D341Med (cell line): ENCODE measurements at places on chromosomes 12 and 14.
A peak's percentile ranks its signal among the peaks of the same experiment; 100 is the strongest.

DNA sequence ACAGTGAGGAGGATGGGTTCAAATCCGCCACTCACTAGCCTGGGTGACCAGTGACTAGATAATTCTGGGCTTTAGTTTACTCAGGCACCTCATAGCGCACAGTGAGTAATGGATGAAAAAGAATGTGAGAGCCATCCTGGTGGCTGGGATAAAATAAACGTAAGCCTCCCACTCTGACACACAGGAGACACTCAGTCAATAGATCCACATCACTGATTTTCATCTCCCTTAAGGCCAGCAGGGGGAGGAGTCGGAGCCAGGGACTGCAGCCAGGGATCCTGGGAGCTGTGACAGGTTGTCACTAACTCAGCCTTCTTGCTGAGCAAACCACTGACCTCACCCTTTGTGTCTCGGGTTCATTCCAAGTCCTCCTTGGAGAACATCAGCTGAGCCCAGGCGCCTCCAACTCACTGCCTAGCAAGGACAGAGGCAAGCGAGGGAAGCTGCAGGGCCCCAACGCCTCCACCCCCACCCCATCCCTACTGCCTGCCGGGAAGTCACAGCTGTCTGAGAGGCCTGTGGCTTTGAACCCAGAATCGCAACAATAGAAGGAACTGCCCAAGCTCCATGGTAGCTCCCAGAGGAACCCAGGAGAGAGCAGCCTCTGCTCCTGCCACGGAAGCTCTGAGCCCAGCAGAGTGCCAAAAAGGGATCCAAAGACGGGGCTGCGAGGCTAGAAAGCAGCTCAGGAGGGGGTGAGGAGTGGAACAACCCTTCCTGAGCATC, 30.7 kb downstream of the PXN start:
- DNase-seq, result peak; percentile 78

- DNase-seq, result no peak
Observed at GRCh38 chr12:74602881-74603672, 65.4 kb downstream of the ATXN7L3B start.

DNA sequence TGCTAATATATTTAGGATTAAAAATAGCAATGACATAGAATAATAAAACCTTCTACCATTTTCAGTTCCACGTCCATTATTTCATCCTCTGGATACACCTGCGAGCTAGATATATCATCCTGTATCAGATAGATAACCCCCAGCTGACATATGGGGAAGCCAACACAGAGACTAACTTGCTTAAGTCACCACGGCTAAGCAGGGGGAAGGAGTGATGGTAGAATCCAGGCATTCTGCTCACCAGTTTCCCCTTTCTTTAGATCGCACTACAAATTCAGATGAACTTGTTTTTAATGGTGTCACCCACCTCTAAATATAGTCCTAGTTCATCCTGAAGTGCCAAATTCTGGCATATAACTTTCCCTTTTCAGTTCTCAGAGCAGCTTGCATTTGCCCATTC, 110.1 kb downstream of the TXNDC16 start:
- DNase-seq, result no peak

DNA sequence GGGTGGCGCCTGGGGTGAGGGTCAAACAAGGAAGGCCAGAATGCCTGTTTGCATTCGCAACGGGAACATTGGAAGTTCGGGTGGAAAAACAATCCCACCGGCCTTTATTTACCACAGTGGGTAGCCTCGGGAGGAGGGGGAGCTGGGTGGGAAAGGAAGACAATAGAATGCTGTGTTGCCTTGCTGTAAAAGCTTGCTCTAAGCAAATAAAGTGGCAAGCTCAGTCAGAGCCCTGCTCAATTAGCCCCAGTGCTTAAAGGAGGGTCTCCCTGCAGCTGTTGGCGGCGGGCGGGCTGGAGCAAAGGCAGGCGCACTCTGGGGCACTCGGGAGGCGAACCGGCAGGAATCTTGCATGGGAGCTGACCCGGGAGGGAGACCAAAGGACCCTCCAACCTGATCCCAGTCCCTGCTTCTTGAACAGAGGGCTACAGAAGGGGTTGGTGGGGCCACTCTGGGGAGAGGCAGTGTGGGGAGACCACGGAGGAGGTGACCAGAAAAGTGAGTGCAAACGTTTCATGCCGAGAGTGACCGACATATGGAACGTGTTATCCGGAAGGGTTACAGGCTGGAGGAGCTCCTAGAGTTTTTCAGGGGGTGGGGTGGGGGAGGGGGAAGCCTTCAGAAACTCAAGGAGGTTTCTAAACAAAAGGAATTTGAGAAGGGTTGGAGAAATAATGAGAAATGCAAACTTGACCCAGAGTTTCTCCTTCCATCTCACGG, 48.5 kb downstream of the NTF3 start:
- DNase-seq, result no peak

DNA sequence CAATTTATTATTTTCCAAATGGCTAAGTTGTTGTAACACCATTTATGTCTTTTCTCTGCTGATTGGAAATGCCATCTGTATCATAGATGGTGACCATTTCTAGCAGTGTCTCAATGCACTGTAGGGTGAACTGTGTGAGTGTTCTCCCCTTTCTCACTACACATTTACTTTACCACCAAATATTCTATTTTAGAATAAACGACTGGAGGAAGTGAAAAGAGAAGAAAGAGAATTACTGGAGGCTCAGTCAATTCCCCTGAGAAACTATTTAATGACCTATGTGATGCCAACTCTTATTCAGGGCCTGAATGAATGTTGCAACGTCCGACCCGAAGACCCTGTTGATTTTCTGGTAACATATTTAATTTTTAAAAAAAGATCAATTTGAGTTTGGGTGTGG, 15.5 kb upstream of the PAPOLA start:
- DNase-seq, result no peak

- no peak for DNase-seq
Observed at GRCh38 chr14:100440758-100441203, 117.6 kb downstream of the SLC25A47 start.

- no peak for DNase-seq
Observed at GRCh38 chr14:37251775-37252174, 54.0 kb downstream of the MIPOL1 start.

GRCh38 chr12:94172031-94172430, 23.7 kb downstream of the PLXNC1 start:
- no peak for DNase-seq

- no peak for DNase-seq
Observed at GRCh38 chr12:94071258-94071657, 77.1 kb upstream of the PLXNC1 start.

DNA sequence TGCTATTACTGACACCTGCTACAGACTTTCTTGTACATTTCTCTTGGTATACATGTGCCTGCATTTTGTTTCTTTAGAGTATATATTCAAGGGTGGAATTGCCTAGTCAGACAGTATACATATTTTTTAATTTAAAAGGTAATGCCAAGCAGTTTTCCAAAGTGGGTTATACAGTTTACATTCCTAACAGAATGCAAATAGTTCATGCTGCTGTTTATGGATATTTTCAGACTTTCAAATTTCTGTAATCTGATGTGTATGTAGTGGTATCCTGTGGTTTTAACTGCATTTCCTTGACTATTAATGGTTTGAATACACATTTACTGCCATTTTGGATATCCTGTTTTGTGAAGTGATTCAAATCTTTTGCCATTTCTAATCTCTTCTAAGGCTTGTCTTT, 55.5 kb upstream of the VCPKMT start:
- DNase-seq, result no peak

GRCh38 chr12:63045020-63045860, 105.8 kb downstream of the AVPR1A start:
- no peak for DNase-seq

GRCh38 chr14:82251494-82251893, 717.8 kb upstream of the SEL1L start:
- no peak for DNase-seq

- DNase-seq, result no peak
Observed at GRCh38 chr12:15984097-15984800, 73.1 kb downstream of the DERA start.

- DNase-seq, result no peak
Observed at GRCh38 chr14:19838433-19838832, 34.9 kb downstream of the OR4N2 start.

DNA sequence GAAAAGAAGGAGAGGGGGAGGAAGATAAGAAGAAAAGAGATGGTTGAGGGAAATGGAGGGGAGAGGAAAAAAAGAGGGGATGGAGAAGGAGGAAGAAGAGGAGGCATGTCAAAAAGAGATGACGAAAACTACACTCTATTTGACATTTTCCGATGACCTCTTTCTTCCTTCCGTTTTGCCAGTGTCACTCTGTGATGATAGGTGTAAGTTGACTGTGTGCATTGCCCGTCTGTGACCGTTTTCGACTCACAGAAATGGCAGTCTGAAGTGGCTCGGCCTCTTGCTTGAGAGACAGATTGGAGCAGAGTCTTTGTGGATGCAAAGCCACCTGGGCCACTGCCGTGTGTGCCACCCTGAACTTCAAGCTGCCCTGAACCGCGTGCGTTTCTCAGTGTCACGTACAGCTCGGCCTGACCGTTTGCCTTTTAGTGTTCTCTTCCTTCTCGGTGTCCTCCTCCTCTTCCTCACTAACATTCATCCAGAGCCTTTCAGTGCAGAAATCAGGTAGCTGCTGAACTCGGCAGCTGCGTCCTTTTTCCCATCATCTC, 32.7 kb downstream of the ELK3 start:
- no peak for DNase-seq

DNA sequence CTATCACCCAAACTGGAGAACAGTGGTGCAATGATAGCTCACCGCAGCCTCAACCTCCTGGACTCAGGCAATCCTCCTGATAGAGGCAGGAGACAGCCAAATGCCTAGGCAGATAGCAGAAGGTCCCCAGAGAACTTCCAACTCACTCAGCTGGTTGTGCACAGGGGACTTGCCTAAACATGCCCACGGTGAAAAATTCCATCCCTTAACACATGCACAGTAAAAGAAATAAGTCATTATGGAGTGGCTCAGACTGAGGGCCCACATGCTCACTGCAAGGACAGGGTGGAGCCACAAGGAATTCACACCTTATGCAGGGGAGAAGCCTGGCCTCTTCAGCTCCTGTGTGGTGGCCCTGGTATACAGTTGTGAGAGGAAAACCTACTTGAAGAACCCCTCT, 525.8 kb upstream of the ATP2B1 start:
- no peak for DNase-seq

- DNase-seq, result no peak
Observed at GRCh38 chr12:90628213-90628612, 326.8 kb downstream of the CCER1 start.

DNA sequence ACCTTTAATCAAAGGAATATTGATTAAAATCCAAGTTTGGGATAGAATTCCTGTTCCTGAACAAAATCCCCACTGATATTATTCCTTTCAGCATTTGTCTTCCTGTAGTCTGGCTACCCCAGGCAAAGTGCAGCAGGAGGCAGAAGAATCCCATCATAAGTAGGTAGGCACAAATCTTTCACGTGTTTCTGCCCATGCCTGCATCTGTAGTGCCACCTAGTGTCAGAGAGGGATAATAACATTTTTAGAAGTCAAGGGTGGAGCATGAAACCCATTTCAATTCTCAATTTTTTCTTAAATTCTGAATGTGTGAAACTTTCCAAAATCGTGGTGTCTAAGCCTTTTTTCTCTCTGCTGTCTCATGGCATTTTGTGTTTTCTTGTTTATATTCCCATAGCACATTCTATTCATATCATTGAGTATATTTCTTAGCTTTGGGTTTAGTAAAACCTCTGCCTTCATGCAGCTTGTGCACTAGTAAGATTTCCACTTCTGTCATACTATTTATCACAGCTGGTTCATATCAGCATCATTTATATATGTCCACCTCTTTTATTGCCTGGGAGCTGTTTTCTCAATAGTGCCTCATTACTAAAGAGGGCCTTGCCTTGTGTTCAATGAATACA, 47.8 kb upstream of the RERG start:
- peak; percentile 79 for DNase-seq

DNA sequence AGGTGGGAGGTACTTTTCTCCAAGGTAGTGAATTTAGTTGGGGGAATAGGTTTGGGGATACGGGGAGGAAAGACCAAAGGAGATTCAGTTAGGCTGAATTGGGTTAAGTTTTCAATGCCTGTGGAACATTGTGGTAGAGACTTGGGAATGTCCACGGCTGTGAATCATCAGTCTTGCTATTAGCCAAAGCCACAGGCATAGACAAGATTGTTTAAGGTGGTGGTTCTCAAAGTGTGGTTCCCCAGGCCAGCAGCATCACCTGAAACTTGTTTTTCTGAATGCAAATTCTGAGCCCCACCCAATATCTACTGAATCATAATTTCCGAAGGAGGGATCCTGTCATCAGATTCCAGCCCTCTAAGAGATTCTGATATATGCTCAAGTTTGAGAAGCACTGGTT, 316.2 kb downstream of the EGLN3 start:
- DNase-seq, result no peak

GRCh38 chr12:98001430-98001829, 514.0 kb upstream of the TMPO start:
- DNase-seq, result no peak

DNA sequence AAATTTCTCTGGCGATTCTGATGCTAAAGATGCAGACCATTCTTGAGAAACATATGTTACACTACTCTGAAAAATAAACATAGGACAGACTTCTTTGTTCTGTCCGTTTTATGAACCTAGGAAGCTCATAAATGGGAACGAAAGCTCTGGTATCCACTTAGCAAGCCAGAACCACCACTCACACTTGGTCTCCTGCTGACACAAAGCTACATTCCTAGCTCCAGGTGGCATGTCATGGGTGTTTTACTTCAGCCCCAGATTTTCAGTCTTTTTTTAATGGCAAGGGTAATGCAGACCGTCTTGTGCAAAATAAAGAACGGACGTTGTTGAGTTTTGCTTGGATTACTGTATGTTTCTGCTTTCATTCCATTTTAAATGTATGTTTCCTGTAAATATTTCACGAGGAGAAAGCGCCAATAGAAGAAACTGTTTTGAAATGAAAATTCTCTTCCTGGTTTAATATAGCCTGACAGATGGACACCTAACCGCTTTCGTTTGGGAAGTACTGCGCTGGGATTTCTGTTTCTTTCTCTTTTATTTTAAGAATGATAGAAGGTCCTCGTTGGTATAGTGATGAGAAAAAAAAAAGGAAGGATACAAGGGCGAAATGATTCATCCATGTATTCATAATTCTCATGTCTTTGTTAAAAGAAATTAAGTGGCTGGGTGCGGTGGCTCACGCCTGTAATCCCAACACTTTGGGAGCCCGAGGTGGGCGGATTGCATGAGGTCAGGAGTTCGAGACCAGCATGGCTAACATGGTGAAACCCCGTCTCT, 871 bp upstream of the COQ5 start:
- DNase-seq, result peak; percentile 40

- DNase-seq, result no peak
Observed at GRCh38 chr12:122859303-122860039, 24.2 kb downstream of the HIP1R start.

GRCh38 chr14:78567343-78567742, 397.2 kb downstream of the NRXN3 start:
- no peak for DNase-seq

DNA sequence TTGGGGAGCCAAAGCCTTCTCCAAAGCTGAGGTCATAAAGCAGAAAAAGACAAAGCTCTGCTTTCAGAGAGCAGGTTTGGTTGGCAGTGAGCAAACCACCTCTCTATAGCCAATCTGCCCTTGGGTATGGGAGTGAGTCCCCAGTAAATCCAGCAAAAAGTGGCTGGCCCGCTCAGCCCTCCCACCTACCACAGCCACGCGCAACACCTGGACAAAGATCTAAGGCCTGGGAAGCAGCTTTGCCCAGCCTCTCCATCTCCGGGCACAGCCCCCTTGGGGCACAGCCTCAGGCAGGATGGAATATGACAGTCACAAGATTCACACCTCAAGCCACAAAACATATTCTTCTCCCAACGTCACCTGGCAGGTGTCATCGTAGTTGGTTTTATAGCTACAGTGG, 211.7 kb upstream of the EEA1 start:
- DNase-seq, result no peak

- DNase-seq, result peak; percentile 64
Observed at GRCh38 chr14:72932893-72933292, 6.6 kb downstream of the DCAF4 start.
